ENCODE measurements at places on chromosomes 2 and 18.

DNA sequence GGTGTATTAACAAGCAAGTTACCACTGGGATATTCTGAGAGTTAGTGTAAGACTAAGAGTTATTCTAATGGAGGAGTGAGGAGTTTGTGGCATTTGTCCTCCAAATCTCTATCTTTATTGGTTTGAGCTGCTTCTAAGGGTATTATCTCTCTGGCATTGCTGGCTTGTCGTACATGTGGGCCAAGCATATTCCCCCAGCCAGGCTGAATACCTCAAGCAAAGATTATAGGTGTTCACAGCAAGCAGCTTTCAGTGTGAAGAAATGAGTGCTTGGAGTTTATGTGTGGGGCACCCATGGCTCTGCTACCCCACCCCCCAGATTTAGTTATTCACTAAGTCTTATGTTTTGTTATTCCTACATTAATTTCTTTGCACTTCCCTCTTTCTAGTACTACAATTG is 193.6 kb upstream of the FANCL start:
- no peak for DNase-seq

DNA sequence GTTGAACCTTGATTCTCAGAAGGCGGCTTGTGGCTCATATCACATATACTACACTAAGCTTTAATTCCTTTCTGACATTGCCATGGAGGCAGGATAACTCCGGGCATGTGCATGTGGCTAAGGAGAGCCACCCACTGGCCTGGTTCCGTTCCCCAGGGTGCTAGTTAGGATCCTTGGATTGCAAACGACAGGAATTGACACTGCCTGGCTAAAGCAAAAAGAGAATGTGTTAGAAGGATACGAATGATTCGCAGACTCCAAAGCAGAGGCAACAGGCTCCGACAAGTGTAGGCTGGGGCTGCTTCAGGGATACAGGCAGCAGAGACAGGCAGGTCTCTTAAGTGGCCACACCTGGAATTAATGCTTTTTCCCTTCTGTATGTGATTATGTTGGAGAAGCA is 71.4 kb upstream of the LYPD6B start:
- DNase-seq, result no peak

- DNase-seq, result no peak
Measured at GRCh38 chr2:47541848-47542450, 139.0 kb downstream of the MSH2 start.

DNA sequence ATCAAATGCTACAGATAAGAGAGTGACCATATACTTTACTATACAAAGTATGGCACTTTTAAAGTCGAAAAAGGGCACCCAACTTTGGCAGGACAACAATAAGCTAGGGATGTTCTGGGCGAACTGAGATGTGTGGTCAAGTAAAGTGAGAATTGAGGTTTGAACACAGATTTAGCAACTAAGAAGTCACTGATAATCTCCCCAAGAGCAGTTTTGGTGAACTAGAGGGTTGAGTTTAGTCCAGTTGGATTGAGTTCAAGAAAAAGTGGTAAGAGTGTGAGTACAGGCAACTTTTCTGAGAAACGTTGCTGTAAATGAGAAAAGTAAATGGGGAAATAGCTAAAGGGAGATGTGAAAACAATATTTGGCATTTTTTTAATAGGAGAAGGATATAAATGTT is 65.5 kb upstream of the TGFA start:
- DNase-seq, result no peak

DNA sequence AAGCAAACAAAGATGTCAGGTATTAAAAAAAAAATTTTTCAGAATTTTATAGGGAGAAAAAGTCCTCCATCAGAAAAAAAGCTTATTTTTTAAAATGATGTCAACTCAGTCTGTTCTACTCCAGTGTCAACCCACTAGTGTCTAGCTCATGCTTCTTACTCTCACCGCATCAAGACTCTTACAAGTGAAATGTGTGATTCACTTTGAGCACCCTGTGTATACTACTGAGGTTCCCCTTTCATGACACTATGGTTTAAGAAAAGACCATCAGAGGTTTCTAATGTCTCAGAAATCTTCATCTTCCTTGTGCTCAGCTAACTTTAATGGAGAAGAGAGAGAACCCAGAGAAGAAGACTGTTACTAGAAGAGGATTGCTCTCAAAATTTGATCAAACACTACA is 43.4 kb downstream of the FEZ2 start:
- no peak for DNase-seq

DNA sequence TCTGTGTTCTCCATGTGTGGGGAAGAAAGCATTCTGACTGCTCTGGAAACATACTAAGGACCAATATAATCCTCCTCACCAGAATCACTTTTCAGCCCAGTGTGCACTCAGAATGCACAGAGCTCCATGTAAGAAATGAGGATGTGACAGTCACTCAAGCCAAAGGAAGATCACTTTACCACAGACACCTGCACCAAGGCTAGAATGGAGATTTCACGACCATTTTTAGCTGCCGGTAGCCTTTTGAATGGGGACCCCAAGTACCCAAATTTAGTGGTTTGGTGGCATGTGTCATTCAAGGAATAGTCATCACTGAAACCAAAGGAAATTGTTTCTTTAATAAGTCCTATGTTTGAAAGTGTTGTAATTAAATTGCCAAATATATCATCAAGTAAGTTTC is 613.2 kb upstream of the ACVR2A start:
- no peak for DNase-seq

DNA sequence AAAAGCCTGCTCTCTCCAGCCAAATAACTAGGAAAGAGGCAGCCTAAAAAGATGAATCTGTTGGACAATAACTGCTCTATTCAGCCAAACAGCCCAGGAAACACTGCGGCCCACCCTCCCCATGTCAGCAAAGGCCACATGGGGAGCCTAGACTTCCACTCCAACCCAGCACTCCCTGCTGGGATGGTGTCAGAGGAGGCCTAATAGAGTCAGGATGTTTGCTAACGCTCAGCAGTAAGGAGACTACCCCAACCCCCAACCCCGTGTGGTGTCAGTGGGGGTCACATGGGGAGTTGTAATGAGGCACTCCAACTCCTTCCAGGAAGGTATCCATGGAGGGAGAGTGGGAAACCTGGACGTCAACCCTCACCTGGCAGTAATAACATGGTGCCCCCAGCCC is 41.6 kb downstream of the ZBTB7C start:
- DNase-seq, result no peak

DNA sequence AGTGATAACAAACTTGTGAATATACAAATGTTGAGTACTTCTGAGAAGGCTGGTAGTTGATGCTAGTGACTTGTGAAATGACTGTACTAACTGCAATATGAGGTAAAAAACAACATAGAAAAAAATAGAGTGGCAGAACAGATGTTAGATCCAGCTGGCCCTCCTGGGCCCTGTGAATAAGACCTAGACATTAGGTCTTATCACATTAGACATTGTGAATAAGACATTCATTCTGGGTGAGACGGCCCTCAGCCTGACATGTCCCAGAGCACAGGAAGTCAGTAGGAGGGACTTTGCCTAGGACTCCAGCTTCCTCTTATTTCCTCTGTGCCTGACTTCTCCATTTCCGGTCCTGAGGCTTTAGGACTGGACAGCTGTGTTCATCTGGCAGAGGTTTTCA is 22.9 kb downstream of the DOK1 start:
- no peak for DNase-seq

DNA sequence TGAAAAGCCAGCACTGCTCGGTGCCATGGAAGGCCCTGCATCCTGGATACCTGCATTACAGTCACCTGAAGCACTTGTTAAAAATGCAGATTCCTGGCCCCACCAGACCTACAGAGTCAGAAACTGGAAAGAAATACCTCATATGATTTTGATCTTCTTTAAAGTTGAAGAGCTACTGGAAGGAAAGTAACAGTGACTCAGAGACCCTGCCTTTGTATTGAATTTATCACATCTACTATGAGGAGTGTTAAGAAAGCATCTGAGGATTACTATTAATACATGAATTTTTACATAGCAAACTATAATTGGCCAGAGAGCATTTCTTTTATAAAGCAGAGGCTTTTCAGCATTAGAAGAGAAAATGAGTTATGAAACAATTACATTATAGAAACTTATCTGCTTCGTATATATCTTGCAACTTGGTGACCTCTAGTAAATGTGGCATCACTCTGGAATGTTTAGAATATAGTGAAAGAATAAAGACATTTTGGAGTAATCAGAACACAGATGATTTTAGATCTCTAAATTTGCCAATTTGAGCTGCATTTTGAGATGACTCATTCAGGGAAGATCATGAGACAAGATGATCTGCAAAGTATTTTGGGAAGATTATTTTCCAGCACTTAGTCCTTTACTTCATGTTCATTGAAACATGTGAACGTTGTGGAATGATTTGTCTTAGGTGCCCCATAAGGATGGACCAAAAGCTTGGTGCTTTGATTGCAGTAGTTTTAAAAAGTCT is 12.2 kb downstream of the PTPRM start:
- no peak for DNase-seq

GRCh38 chr2:36235882-36236281 is 119.7 kb upstream of the CRIM1 start:
- DNase-seq, result no peak

DNA sequence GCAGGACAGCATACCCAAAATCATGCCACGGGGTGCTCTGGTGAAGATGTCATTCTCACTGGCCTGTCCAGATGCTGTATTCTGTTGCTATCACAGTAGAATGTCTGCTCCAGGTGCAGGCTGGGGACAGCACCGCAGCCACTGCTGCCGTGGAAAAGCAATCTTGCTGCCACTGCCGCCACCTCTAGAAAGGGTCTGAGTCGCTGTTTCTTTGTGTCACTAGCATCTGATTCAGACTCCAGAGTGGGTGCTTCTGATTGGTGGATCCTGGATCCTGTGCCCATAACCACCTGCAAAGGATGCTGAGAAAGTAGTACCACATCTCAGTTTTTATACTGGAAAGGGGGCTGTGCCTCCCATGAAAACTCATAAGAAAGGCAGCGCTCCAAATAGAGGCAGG is 45.3 kb upstream of the CTLA4 start:
- no peak for DNase-seq

GRCh38 chr2:46411245-46411641 is 68.1 kb upstream of the TMEM247 start:
- no peak for DNase-seq

DNA sequence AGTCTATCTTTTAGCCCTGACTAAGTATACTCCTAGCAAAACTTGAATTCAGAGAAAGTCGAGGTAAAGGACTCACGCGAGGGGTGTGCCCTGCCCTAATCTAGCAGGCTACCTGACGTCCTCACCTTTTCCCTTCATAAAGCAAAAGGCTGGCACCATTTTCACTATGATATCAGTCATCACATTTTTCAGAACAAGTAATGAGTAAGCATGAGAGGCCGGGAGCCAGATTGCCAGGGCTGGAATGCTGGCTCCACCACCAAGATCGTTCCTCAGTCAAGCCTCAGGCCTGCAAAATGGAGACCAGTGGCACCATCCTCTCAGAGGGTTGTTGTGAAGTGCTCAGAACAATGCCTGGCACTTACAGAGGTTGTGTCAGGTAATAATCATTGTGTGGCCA is 18.7 kb upstream of the NCKAP5 start:
- no peak for DNase-seq

GRCh38 chr2:240790370-240791220 is 29.4 kb downstream of the KIF1A start:
- no peak for DNase-seq

DNA sequence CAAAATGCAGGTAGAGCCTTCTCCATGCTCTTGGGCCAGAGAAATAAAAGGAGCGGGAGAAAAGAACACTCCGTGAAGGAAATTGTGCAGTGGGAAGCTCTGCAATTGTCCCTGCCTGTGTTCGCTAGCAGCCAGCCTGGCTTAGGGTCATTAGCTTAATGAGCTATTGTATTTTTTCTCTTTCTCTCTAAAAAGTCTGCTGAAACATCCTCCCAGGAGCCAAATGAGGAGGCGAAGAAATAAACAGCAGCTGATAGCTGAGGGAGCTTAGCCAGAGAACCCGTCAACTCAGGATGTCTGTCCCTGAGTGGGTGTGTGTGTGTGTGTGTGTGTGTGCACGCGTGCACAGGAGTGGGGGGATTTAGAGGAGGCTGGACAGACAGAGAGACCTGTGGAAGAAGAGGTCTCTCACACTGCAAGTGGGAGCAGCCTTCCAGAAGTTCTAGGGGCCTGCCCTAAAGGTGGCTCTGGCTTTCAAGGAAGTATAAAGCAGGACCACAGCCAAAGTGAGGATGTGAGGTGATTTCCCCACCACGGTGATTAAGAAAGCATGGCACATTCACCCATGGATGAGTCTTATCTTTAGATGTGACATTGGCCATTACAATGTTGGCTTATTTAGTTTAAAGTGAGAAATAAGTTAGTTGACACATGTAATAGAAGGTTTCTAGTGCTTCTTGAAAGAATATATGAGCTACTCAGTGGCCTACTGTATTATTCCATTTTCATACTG is 690.4 kb downstream of the RNF144A start:
- no peak for DNase-seq

GRCh38 chr2:53913721-53914120 is 54.0 kb upstream of the GPR75 start:
- DNase-seq, result peak; percentile 35

DNA sequence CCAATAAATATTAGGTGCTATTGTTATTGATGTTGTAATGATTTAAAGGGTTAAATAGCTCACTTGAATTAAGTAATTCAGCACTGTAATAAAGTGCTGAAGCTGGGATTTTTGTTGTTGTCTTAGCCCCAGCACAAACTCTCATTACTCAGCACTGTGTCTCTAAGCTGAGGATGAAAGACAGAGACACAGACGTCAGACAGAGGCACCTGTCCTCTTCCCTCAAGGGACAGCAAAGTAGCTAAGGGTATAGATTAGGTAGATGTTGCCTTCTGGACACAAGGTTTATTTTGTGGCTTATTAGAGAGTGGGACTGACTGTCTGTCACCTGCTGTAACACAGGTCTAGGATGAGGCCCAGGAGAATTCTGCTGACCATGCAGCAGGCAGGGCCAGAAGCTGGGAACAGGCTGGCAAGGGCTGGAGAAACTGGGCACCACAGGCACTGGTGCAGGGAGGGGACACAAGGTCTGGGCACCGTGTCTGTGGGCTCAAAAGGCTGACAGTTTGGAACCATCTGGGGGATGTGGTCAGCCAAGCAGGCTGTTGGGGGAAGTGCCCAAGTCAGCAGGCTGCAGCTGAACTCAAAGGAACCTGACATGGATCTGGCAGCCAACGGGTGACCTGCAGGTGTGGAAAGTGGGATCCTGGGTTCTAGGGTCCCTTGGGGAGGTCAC is 20.0 kb upstream of the PTPN4 start:
- no peak for DNase-seq

- no peak for DNase-seq
Measured at GRCh38 chr2:41736105-41736567, 311.7 kb upstream of the PKDCC start.

DNA sequence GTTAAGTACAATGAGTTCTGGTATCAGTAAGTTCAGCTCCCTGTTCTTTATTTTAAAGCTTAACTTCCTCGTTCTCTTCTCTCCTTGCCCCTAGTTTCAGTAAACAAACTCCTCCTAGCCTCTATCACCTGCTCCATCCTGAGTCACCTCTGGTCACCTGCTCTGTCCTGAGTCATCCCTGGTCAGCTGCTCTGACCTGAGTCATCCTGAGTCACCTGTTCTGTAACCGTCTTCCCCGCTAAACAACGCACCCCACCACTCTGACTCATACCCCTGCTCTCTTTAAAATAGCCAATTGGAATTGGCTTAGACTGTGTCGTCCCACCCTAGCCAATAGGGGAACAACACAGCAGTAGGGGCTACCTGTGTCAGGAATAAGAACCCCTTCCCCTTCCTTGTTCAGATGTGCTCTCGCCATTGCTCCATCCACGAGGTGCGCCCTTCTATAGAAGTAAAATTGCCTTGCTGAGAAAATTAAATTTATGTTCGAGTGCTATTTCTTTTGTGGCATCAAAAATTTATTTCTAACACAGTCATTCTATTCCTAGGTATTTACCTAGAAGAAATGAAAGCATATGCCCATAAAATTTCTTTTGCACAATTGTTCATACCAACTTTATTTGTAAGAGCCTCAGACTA is 24.9 kb upstream of the RMND5A start:
- peak; percentile 5 for DNase-seq

- DNase-seq, result no peak
Measured at GRCh38 chr2:52857722-52858121, 909.9 kb upstream of the CHAC2 start.
